ENCODE measurements at places on chromosomes 7 and 10.

- peak; percentile 1 for DNase-seq
These were observed 238.7 kb downstream of the SEC23IP start for GRCh38 chr10:120131183-120131582.

DNA sequence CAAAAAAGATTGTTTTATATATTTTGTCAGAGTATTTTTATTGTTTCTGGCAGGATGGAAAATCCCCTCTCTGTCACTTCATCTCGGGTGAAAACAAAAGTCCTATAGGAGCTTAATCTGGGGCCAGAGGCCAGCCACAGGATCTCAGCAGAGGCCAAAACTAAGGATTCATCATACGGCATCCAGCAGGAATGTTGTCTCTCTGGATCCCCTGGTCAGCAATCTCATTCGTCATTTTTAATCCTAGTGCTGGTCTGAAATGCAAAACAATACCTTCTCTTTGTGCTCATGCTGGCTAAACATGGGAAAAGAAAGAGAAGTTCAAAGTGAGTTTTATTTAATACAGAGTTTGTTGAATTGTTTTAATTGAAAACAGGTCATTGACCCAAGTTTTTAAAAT lies 482.5 kb upstream of the AUTS2 start:
- DNase-seq = no peak

- DNase-seq = peak; percentile 53
These were observed 35.8 kb downstream of the CRCP start for GRCh38 chr7:66150471-66150870.

DNA sequence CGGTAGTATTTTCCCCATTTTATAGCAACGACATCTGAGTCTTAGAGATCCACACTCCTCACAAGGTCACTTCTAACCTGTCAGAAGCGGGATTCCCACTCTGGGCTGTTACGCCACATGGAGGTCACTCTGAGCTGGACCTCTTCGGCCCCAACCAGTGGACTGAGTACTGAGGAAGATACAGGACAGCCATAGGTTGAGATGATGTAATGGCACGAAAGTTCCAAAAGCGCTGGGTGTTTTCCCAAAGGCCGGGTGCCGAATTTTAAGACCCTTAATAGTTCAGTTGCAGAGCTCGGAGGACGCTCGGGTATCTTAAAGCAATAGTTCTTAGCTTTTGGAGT lies 699 bp downstream of the GHITM start:
- DNase-seq = no peak

DNA sequence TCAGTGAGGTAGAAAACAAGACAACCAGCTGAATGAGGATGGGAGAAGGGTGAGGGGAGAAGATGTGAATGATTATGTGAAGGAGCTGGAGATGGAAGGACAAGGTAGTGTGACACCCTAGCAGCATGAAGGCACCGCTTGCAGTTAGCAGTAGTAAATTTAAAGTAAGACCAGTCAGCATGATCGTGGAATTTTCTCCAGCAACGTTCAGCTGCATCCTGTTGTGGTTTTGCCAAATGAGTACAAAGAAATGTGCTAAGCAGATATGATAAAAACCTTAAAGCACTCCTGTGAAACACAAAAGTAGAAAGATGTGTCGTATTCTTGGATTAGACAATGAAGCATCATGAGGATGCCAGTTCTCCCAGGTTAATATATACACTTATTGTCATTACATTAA lies 34.1 kb upstream of the IFRD1 start:
- DNase-seq = no peak

- no peak for DNase-seq
These were observed 38.7 kb downstream of the RGS10 start for GRCh38 chr10:119503821-119504220.

- DNase-seq = peak; percentile 29
These were observed 39.7 kb upstream of the TNKS2 start for GRCh38 chr10:91758303-91759146.

GRCh38 chr7:66583490-66584110 lies 45.1 kb upstream of the KCTD7 start:
- DNase-seq = no peak

DNA sequence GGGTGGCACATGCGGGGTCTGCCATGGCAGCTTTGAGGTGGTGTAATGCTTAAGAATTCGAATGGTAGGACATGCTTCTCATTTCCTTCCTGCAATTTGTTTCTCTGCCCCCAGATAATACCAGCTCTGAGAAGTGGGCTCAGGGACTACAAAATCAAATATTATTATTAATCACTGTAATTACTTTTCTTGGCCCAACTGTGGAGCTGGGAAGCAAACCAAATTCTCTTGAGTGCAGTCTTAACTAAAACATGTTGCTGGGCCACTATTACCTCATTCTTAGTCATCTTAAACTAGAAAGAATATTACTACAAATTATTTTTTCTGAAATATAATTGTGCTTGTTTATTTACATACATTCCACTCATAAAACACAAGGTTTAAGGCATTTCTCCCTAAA lies 566.7 kb upstream of the NRP1 start:
- peak; percentile 16 for DNase-seq

GRCh38 chr7:221978-222715 lies 29.8 kb downstream of the FAM20C start:
- no peak for DNase-seq

DNA sequence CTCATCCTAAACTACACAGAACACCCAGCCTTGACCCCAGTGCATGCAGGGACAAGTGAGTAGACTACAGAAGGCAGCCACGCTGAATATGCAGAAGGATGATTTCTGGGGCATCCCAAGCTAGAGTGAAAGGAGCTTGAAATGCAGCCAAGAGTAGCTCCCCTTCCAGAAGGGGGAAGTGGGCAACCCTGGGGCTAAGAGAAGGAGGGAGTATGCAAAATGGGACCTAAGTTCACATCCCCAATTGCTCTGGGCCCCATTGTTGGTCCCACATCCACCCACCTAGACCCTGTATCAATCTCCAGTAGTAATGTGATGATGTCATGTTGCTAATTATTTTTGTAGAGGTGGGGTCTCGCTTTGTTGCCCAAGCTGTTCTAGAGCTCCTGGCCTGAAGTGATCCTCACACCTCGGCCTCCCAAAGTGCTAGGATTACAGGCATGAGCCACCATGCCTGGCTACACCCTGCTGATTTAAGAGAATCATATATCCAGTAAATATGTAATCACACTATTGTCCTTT lies 5.6 kb upstream of the PSTK start:
- no peak for DNase-seq

- no peak for DNase-seq
These were observed 202.8 kb upstream of the DKK1 start for GRCh38 chr10:52111101-52111891.

Measured in HFF-Myc (cell line).